Activated CD4-positive, alpha-beta T cell treated with anti-CD3 and anti-CD28 coated beads, Interleukin-2, Interleukin-6, amounts not matched to agents 100 ng/mL and 50 ng/mL, durations not matched to agents 16 hours and 8 hours (primary cell): ENCODE measurements at places on chromosomes 7 and 10.

- no peak for DNase-seq
These were observed 107.7 kb upstream of the EEPD1 start for GRCh38 chr7:36045326-36045725.

GRCh38 chr7:101744588-101744987, 72.8 kb upstream of the CUX1 start:
- DNase-seq = no peak

GRCh38 chr7:48094861-48095293, 5.8 kb downstream of the UPP1 start:
- DNase-seq = no peak

- DNase-seq = peak; percentile 12
These were observed 220.3 kb downstream of the PHTF2 start for GRCh38 chr7:78018641-78019446.

DNA sequence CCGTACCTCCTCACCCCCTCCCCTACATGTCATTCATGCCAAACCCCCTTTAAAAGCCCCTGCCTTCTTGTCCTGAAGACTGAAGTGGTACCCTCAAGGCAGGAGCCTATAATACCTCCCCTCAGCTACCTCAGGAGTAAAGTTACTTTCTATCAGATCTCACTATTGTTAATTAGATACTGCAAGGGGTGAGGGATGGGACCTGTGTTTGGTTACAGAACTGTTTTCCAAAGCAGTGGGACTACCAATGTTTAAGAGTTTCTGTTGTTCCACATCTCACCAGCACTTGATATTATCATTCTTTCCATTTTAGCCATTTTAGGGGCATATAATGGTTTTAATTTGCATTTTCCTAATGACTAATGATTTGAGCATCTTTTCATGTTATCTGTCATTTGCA, 196.8 kb upstream of the LRRN3 start:
- DNase-seq = no peak
